ENCODE measurements at places on chromosomes 12 and 14. TPM values are rescaled to one million over a fixed set of nuclear protein-coding genes. Genes with fewer than 3 reads are reported as not detected.

- DNase-seq = no peak
Measured at GRCh38 chr12:59075141-59075540, 154.8 kb upstream of the LRIG3 start.

DNA sequence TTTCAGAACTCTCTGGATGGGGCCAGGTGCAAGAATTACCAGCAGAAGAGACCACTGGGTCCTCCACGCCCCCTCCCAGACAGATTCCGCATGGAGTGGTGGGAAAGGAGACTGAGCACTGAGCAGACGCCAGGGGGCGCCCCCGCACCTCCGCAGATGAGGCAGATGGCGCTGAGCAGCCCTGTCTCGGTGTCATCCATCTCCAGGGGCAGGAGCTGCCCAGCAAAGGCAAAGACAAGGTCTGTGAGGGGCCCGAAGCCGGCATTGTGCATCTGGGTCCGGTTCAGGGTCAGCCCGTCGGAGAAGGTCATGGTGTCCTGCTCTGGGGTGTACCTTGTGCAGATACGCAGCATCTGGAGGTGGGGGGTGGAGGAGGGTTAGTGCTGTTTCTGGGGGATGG lies 6.3 kb upstream of the ITGB7 start:
- DNase-seq = peak; percentile 75

GRCh38 chr12:114294303-114294685 lies 111.7 kb downstream of the TBX5 start:
- no peak for DNase-seq

GRCh38 chr12:18139254-18139653 lies 49.3 kb upstream of the RERGL start:
- no peak for DNase-seq

GRCh38 chr12:28026701-28027100 lies 54.2 kb upstream of the PTHLH start:
- no peak for DNase-seq

- no peak for DNase-seq
Measured at GRCh38 chr12:125944446-125944845, 879.2 kb downstream of the AACS start.

The FIGNL2 gene
- polyA plus RNA-seq = 0.12 TPM

The KLHL33 gene
- polyA plus RNA-seq = 0.12 TPM

The CCDC63 gene
- not detected for polyA plus RNA-seq

The MYRFL gene
- polyA plus RNA-seq = not detected

DNA sequence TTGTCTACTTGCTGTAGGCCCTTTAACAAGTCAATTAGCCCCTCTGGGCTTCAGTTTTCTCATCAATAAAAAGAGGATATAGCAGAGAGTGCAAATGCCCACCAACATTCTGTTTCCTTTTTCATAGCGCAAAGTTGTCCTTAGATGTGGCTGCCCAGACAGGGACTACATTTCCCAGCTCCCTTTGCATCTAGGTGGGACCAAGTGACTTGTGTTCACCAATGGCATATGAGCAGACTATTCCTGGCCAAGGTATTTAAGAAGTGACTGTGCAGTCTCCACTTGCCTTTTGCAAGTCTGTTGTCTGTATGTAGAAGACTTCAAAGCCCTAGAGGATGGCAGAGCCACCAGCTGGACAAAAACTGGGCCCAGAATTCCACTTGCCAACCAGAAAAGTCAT lies 59.7 kb downstream of the DAO start:
- DNase-seq = peak; percentile 7

GRCh38 chr12:49055978-49056754 lies 4.4 kb downstream of the KMT2D start:
- DNase-seq = no peak

DNA sequence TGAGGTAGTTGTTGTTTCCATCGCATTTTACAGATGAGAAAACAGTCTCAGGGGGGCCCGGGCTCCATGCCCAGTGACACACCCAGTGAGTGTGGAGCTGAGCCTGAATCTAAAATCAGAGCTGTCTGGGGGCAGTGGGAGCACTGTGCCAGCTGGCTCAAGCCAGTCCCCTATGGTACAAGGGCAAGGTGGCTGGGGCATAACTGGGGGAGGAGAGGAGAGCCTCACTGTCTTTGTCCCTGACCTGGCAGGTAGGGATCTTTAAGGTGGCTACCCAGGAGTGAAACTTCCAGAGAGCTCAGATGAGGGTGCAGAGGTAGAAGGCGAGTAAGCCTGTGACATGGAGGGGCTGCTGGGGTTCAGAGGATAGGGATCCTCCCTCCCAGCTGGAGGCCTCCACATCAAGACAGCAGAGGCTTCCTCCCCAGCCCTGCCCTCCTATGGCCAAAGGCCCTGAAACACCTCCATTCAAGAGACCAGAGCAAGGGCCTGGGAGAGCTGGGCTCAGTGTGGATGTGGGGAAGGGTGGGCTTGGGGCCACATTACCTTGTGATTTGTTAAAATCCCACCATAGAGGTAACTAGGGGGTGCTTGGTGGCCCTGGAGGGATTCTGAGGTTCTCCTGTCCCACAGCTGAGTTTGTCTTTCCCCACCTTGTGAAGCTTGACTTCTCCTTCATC lies 33.1 kb downstream of the ASCL4 start:
- DNase-seq = no peak

GRCh38 chr14:94400422-94400841 lies 12.0 kb upstream of the SERPINA1 start:
- DNase-seq = no peak

- no peak for DNase-seq
Measured at GRCh38 chr12:92469837-92470236, 233.0 kb upstream of the PLEKHG7 start.

- DNase-seq = no peak
Measured at GRCh38 chr12:57360468-57360867, 70.4 kb downstream of the R3HDM2 start.

DNA sequence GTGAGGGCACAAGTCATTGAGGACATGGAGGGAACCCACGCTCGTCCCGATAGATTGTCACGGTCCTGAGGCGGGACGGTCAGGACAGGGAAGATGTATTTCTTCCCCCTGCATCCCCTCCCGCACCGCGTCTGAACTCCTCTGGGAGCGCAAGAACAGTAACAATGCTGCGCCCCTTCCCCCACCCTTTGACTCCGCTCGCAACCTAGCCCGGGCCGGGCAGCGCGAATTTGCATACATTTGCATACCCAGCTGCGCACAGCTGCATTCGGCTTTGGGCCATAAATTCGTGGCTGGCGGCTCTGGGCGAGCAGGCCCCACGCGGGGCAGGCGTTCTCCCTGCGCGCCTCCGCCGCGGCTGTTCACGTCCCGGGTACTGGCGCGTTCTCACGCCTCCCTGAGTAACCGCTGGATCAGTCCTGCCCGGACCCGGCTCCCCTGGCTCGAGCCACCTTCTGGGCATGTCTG lies 29.0 kb upstream of the SMUG1 start:
- DNase-seq = no peak

The ZFHX2 gene
- not detected for polyA plus RNA-seq

GRCh38 chr14:91250912-91251311 lies 6.4 kb upstream of the GPR68 start:
- no peak for DNase-seq

The C12orf75 gene
- 181 TPM for polyA plus RNA-seq

The DDX47 gene
- 64.5 TPM for polyA plus RNA-seq

The STX2 gene
- polyA plus RNA-seq = 10.7 TPM

DNA sequence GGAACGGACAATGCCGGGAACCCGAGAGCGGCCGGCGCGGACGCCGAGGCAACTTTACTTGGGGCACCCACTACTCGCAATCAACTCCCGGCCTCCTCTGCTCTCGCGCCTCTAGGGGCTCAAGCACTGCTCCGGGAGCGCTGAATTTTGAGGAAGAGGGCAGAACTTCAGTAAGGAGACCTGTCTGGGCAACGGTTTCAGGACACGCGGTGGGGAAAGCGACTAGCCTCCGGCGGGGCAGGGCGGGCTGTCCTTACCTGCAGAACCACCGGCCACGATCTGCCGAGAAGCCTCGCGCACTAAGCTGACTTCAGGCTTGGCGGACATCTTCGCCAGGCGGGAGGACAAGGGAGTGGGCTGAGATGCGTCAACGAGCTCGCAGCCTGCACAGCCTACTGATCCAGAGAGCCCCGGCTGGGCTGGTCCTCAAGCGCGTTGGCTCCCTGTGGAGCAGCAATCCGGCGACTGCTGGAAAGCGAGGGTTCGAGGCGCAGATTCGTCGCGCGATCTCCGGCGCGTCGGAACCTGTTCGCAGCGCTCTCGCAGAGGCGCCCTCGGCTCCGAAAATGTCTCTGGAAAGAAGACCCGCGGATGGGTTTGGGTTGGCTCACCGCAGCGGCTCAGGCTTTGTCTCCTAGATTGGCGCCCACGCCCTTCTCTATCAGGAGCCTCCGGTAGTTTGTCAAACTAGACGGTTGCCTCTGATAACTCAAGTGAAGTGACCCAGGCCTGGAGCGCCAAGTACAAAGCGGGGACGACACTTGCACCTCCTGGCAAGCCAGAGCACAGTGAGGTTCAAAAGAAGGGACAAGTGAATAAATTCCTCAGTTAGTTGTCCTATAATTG lies at the start of gene SLC25A21:
TSS of gene SLC25A21 (minus strand) at position 583 of the 846 bp plus-strand sequence.
- no peak for DNase-seq

GRCh38 chr14:103886304-103887169 lies 39.2 kb upstream of the PPP1R13B start:
- no peak for DNase-seq

DNA sequence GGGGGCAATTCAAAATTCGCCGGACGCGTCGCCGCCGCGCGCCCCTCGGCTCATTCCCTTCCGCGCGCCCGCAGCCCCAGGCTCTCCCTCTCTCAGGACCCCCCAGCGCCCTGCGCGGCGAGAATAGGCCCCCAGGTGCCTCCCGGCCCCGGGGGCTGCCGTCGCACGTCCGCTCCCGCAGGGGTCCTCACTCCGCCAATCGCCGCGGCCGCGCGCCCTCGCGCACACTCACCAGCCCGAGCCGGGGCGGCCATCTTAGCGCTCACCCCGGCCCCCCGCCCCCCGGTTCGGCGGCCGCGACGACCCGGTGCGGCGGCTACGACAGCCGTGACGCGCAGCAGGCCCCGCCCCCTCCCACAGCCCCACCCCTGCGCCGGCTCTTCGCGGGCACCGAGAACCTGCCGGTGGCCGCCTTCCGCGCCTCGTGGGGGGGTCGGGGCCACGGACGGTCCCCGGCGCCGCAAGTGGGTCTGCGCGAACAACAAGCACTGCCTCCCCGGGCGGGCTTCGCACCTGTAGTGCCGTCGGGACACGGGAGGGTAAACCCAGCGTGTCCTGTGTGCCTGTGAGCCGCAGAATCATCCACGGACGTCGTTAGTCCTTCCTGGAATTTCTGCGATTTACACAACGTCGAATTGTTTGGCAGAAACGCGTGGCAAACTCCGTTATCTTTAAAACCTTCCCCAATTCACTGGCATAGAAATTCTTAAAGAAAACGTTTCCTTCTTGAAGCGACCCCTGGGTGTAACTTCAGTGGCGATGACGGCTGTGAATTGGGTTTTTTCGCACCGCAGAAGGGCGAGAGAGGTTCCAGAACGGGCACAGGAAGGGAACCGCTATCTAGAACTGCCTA lies 2.5 kb downstream of the USP44 start:
- peak; percentile 67 for DNase-seq

GRCh38 chr12:42799966-42800365 lies 210.4 kb upstream of the PRICKLE1 start:
- no peak for DNase-seq

The ZNF705A gene
- not detected for polyA plus RNA-seq

Measured in CD8-positive, alpha-beta memory T cell (primary cell).